ENCODE measurements at places on chromosomes 5 and 9. TPM values are rescaled to one million over a fixed set of nuclear protein-coding genes. Genes with fewer than 3 reads are reported as not detected.

DNA sequence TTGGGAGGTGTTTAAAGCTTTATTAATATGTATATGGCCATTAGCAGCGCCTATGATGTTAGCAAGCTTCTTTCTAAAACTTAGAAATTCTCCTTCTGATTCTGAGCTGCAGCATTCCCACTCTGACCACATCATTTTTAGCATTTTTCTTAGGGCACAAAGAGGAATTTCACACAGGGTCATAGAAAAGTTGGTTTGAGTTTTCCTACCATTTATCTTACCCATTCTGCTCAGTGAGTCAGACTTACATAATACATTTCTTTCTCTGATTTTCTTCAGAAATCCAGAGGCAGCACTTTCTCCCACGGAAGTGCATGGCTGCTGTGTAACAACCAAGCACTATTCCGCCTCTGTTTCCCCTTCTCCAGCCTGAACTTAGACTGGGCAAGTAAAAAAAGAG is 246.6 kb downstream of the ARL15 start:
- DNase-seq, result no peak

DNA sequence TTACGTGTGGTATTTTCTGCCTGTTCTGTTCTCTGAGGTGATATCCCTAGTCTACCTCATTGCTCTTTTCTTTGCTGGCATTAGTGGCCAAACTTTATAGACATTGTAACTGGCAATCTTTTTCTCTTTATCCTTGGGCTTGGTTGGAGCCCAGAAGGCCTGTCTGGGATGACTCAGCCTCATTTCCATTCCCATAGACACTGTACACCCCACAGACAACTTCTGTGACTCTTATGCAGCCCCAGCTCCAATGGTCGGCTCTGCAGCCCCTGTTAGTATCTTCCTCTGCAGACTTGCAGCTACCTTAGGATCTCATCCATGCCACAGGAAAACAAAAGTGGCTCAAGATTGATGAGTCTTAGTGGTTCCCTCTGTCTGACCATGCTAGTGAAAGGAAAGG is 79.8 kb downstream of the CFAP95 start:
- DNase-seq, result no peak

PRRT1B gene
- polyA plus RNA-seq, result 5.3 TPM

- DNase-seq, result peak; percentile 77
These were observed 1.7 kb upstream of the ARRDC3 start for GRCh38 chr5:91384671-91385430.

FOXD4L6 gene
- not detected for polyA plus RNA-seq

DNA sequence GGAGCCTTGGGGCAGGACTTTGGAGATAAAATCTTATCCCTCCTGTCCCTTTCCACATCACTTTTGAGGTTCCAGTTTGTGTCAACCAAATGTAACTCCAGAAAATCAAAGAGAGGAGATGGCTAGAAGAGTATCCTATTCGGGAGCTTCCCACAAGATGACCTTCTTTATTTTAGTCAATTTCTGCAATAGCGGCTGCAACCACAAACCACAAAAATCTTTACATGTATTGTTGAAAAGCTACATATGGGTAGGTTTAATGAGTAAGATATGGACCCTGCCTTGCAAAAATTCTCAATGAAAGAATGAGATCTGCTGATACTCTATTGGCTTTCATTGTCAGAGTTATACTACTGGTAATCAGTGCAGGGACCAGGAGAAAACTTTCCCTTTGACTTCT is 92.2 kb upstream of the MAMDC2 start:
- no peak for DNase-seq

CMYA5 gene
- 9.9 TPM for polyA plus RNA-seq

- DNase-seq, result no peak
These were observed 39.6 kb upstream of the TRIM36 start for GRCh38 chr5:115209279-115209678.

GRCh38 chr5:10856683-10857337 is 95.8 kb upstream of the DAP start:
- no peak for DNase-seq

PSD2 gene
- 1.2 TPM for polyA plus RNA-seq

DNA sequence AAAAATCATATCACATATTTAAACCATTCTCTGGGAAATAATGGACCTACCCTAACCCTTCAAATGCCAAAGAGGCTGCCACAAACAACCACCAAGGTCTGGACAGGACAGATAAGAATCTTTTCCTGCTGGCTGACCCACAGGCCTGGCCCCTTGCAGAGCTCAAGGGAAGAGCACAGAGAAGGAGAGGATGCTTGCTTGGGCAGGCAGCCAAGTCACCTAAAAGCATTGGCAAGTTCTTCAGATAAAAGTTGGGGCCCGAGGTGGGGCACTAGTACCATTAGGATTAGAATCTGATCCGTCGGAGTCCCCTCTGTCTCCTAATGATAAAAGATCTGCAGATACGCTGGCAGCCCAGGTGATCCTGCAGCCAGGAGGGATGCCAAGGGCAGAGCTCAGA is 176.6 kb downstream of the GABBR2 start:
- no peak for DNase-seq

GBGT1 gene
- 4.6 TPM for polyA plus RNA-seq

GRCh38 chr9:14960881-14961280 is 50.7 kb upstream of the FREM1 start:
- no peak for DNase-seq

DNA sequence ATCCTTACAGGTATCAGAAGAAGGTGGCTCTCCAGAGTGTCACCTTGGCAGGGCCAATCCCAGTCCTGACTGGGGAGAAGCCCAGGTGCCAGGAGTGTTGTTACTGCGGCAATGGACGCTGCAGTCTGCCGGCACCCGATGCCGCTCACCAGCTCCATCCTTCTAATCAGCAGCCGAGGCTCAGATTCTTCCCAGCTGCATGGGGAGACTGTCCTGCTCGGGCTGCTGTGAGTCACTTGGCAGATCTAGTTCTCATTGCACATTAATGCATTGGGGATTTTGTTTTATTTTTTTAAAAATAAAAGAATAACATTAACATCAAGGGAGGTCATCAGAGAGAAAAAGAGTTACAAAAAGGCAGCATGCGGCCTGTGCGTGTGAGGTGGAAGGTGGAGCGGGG is 115.8 kb downstream of the MTX3 start:
- no peak for DNase-seq

GRCh38 chr9:14133394-14133793 is 180.5 kb downstream of the NFIB start:
- no peak for DNase-seq

CATSPER3 gene
- 0.81 TPM for polyA plus RNA-seq

- DNase-seq, result no peak
These were observed 1915.7 kb upstream of the CDH9 start for GRCh38 chr5:28954074-28954473.

FRMD3 gene
- polyA plus RNA-seq, result 1.8 TPM

DNA sequence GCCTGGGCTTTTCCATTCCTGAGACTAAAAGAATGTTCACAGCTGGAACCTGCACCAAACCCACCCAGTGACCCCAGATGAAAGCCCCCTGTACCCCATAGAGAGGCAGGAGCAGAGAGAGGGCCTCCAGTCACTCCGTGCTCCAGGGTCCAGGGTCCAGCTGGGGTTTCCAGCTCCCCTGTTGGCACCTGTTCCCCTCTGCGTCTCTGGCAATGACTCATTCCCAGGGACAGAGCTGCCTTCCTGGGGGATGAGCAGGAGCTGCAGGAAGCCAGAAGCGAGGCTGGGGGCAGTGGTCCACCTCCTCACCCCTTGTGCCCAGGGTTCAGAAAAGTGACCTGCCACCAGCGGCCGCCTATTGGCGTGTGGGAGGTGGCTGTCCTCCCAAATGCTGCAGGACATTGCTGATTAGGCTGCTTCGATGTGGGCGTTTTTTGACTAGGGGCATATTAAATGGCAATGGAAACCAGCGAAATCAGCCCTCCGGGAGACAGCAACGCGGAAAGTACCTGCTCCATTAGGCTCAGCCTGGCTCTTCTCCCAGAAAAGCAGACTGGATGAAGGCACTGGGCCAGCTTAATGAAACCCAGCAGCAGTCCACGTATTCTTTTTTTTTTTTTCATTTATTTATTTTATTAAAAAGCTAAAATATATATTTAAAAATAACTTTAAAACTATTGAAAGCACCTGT is 97.4 kb downstream of the DAP start:
- DNase-seq, result peak; percentile 39

GRCh38 chr9:128124873-128125579 is 2.5 kb downstream of the PTGES2 start:
- DNase-seq, result peak; percentile 89

REEP2 gene
- polyA plus RNA-seq, result 2.1 TPM

DNA sequence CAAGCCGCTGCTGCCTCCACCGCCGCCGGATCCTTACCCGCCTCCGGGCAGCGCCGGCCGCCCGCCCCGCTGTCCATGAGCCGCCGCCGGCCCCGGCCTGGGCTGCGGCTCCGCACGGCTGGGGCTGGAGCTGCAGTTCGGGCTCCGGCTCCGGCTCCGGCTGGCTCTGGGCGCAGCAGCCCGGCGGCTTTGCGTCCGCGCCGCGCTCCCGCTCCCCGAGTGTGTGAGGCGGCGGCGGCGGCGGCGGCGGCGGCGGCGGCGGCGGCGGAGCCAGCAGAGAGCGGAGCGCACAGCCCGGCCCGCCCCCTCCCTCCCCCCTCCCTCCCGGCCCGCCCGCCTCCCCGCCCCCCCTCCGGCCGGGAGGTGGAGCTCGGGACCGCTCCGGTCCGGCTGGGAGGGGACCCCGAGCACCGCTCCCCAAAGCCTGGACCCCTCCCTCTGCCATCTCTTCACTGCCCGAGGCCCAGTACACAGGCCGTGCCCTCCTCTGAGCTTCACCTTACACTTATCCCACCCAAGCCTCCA is at the start of gene PCDH1:
Gene PCDH1, minus strand, starts transcription at position 225 of the 525 bp plus-strand sequence. Its CDS starts 148 bp downstream, at position 77.
- DNase-seq, result no peak

GRCh38 chr9:93219692-93220091 is 35.8 kb downstream of the WNK2 start:
- DNase-seq, result no peak

AQP3 gene
- polyA plus RNA-seq, result 31.5 TPM

DNA sequence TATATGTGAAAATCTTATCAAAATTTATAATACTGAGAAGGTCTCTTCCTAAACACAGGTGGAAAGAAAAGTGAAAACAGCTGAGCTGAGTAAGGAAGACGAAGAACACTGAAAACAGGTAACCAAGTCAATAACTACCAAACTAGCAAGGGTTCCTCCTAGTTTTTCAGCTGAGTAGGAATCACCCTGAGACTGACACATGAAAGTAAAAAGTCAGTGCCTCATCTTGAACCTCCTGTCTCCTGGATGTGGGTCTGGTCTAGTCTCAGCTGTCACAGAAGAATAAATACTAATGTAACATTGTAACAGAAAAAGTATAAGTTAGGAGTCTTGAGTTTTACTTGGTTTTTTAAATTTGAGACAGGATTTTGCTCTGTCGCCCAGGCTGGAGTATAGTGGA is 121.0 kb downstream of the MEF2C start:
- no peak for DNase-seq

- DNase-seq, result no peak
These were observed 91.1 kb upstream of the DMRT1 start for GRCh38 chr9:750249-750967.

GRCh38 chr5:142491270-142491669 is 166.4 kb upstream of the SPRY4 start:
- DNase-seq, result no peak

SH3RF2 gene
- 0.44 TPM for polyA plus RNA-seq

GRCh38 chr5:16502866-16503265 is 37.3 kb upstream of the ZNF622 start:
- DNase-seq, result no peak

GRCh38 chr5:109947667-109948066 is 257.9 kb downstream of the MAN2A1 start:
- no peak for DNase-seq

DNA sequence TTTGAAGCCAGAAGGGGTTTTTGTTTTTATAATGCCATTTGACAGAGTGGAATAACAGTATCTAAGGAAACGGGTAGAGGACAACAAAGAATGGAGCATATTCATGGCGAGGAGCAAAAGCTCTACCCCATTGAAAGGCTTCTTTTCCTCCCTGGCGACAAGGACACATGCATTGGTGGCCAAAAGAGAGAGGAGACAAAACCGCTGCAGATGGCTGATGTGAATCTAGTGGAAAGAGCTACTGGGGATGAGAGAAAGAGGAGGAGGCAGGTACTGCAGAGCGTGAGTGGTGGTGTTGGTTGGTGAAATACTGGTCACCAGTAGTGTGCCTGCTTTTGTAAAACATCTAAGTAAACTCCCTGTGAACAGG is 491 bp downstream of the APC start:
- DNase-seq, result no peak
